ENCODE measurements at places on chromosomes 1 and 21.

DNA sequence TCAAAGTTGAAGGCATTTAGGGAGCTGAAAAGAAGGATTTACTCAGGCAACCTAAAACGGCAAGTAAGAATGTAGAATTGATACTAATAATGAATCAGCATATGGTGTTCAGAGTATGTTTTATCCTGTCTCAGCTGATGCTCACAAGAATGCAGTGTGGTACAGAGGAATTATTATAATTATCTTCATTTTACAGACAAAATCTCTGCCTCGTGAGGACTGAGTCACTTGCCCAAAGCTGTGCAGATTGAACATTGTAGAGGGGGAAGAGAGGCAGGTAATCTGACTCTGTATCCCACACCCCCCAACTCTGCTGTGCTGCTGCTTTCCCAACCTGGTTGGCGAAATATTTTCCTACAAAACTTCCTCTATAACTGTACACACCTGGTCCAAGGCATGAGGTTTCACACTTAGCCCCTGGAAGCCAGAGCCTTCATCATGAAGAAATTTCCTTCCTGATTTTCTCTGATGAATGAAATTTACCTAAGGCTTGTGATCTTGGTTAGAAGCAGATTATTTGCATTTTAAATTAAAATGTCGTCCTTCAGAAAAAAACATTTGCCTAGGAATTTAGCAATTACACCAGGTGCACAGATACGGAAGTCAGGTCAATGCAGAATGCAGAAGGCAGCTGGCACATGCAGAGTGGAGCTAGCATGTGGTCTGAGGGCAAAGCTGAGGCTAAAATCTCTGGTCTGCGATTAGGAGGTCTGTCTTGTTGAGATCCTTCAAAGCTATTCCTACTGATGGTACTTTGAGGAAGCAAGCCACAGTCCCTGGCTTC is 52.8 kb downstream of the DPT start:
- H3K36me3 ChIP-seq: no peaks in the 10 kb centered on the region
- no peaks in the 10 kb centered on the region for H3K27me3 ChIP-seq
- no peak overlapping the region for H3K4me3 ChIP-seq
- no peaks in the 10 kb centered on the region for H3K4me1 ChIP-seq
- DNase-seq: no peak

DNA sequence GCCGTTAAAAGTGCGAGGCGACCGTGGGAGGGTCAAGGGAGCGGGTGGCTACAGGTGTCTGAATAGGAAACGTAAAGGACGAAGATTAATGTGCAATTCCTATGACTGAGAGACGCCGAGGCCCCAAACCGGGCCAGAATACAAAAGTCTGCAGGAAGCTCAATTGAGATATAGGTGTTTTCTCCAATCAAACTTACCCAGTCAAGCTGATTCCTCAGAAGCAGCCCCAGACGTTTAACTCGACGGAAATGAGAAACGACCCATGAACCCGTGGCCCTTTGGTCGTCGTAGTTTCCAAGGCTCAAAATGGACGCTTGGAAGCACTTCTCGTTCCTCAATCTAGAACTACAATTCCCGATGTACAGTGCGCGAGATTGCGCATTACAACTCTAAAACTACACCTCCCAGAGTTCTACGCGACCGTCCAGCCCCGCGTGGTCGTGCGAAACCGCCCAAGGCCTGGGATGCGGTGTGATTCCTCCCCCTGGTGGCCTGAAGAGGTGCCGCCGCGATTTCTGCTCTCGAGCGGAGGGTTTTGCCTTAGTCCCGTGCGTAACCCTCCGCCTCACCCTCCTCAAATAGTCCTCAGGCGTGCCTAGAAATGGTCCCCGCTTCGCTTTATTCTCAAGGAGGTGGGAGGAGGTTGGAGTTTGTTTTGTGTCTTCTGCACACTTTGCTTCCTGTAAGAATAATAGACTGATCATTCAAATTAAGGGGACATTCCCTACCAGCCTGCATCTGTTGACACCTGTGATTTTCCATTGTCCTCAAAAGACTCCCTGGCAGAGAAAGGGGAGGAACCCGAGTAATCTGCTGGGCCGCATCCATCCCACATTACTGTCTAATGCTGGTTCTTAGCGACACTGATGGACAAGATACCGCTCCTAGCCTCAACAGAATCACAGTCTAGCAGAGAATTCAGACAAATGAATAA is at the start of gene PAFAH2:
TSS of gene PAFAH2 (minus strand) at position 236 of the 934 bp plus-strand sequence. CDS start 7,247 bp downstream, outside the sequence.
- no peaks in the 10 kb centered on the region for H3K36me3 ChIP-seq
- peaks cover 13% of the 10 kb centered on the region for H3K4me1 ChIP-seq
- peak within 1 kb of the TSS; percentile 75 for H3K4me3 ChIP-seq
- peak; percentile 99 for DNase-seq

- no peaks in the 10 kb centered on the region for H3K27me3 ChIP-seq
- peaks cover 5% of the 10 kb centered on the region for H3K4me1 ChIP-seq
- no peaks in the 10 kb centered on the region for H3K36me3 ChIP-seq
Observed at GRCh38 chr1:171480035-171480434, 5.3 kb upstream of the PRRC2C start.

GRCh38 chr1:96388421-96389310 is 332.9 kb upstream of the PTBP2 start:
- H3K4me3 ChIP-seq: no peak overlapping the region
- no peak for DNase-seq
- H3K36me3 ChIP-seq: no peaks in the 10 kb centered on the region
- no peaks in the 10 kb centered on the region for H3K4me1 ChIP-seq
- no peaks in the 10 kb centered on the region for H3K27me3 ChIP-seq

DNA sequence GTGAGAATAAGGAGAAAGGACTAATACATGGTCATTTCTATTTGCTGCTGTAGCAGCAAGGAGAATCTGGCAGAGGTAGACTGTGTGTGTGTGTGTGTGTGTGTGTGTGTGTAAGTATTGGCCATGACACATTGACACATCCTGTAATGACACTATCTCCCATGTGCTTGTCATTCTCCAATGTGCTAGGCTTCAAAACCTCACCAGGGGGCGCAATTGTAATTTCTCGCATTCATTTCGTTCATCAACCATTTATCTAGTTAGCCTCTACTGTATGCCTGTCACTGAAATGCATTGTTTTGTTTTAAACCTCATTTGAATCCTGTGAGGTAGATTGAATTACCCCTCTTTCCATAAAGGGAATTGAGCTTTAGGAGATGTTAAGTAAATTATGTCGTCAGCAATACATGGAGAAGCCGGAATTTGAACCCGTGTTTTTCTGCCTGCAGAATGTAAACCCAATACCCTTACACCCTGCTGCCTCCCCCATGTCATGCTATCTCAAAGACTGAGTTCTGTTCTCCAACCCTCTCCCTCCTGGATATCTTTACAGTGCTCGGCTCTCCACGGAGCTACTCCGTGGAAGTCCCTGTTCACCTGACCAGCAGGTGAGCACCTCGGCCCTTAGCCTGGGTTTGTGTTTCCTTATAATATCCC is 100.8 kb downstream of the UCK2 start:
- H3K36me3 ChIP-seq: no peaks in the 10 kb centered on the region
- DNase-seq: peak; percentile 57
- no peak overlapping the region for H3K27ac ChIP-seq
- no peaks in the 10 kb centered on the region for H3K4me1 ChIP-seq
- peaks cover 4% of the 10 kb centered on the region for H3K27me3 ChIP-seq

GRCh38 chr1:228212415-228212965 is 4.6 kb downstream of the OBSCN start:
- H3K27ac ChIP-seq: no peak overlapping the region
- peak overlapping the region; percentile 57 for H3K4me3 ChIP-seq
- no peaks in the 10 kb centered on the region for H3K27me3 ChIP-seq
- H3K36me3 ChIP-seq: no peaks in the 10 kb centered on the region

DNA sequence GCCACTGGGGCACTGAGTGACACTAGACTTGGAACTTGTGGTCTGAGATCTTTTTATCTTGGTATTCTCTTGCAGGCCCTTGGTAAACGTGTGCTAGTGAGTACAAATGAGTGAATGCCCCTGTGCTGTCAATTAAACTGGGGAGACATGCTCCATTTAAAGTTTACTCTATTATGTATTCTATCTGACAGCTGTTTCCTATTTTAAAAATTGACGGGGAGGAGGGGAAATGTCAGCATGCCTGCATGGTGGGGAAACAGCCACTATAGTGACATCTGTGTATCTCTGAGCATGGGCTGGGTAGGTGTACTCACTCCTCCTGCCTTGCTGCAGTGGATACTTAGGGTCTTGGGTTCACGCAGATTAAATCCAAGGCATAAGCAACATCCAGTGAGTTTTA is 59.0 kb upstream of the IKBKE start:
- no peak overlapping the region for H3K4me3 ChIP-seq
- no peak for DNase-seq
- no peaks in the 10 kb centered on the region for H3K27me3 ChIP-seq
- peaks cover 24% of the 10 kb centered on the region for H3K36me3 ChIP-seq
- no peak overlapping the region for H3K27ac ChIP-seq

- H3K36me3 ChIP-seq: no peaks in the 10 kb centered on the region
- peak overlapping the region; percentile 73 for H3K4me3 ChIP-seq
- H3K27ac ChIP-seq: no peak overlapping the region
- peaks cover 20% of the 10 kb centered on the region for H3K4me1 ChIP-seq
Observed at GRCh38 chr1:50959303-50959912, 659 bp downstream of the FAF1 start.

DNA sequence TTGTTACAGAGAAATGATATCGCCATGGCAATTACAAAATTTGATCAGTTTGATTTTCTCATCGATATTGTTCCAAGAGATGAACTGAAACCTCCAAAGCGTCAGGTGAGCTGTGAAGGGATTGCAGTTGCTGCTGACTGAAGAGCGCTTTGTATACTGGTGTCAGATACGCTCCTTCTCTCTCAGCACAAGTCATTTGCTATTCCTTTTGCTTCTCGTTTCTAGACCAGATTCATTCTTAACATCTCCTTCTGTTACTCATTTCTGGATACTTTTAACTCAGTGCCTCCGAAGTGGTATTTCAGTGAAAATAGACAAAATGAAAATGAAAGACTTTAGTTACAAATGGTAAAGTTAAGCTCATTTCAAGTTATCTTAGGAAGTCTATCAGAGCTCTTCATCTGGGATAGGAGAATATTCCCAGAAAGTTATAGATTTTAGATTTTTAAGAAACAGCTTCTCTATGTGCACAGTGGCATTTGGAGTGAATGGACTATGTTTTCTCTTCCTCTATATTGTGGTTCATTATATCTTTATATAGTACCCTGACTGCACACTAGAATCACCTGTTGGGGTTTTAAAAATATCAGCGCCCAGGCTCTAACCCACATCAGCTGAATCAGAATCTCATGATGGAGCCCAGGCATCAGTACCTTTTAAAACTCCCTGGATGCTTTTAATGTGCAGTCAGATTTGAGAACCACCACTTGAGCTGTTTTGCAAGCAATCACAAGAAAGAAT is 30.3 kb upstream of the KCNQ4 start:
- no peak overlapping the region for H3K27ac ChIP-seq
- H3K4me3 ChIP-seq: no peak overlapping the region
- no peaks in the 10 kb centered on the region for H3K4me1 ChIP-seq

DNA sequence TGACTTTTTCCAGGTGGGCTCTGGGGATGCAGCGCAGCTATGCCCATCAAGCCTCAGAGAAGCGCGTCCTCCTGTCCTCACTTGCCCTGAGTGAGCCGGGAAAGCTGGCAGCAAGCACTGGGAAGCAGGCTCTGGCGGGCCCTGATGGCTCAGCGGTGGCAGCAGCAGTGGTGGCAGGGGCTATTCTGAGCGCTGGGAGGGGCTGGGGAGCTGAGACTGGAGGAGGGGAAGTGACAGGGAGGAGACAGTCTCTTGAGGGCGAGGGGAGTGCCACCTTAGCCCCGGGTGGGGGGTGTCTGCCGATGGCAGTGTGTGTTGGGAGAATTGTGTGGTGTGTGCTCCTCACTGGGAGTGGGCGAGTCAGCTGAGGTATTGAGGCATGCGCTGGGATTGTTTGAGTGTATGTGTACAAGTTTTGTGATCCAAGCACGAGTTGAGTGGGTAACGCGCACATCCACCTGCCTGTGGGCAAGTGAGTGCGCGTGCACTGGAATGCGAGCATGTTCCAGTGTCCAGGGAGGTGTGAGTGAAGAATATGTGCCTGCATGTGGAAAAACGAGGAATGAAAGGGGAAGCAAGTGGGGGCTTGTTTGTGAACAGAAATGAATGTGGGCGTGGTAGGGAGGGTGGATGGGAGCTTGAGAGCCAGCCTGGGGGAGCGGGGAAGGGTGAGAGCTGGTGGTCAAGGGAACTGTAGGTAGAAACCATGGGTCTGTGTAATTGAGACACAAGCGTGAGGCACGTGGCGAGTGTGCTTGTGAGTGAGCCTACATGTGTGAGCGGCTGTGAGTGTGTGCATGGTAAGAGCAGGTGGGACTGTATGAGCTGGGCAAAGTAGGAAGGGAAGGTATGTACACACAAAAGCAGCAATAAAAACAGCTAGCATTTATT is 2.9 kb upstream of the FOXO6 start:
- peaks cover 25% of the 10 kb centered on the region for H3K4me1 ChIP-seq
- H3K27me3 ChIP-seq: peaks cover 2% of the 10 kb centered on the region
- no peaks in the 10 kb centered on the region for H3K36me3 ChIP-seq
- DNase-seq: no peak
- no peak overlapping the region for H3K27ac ChIP-seq

DNA sequence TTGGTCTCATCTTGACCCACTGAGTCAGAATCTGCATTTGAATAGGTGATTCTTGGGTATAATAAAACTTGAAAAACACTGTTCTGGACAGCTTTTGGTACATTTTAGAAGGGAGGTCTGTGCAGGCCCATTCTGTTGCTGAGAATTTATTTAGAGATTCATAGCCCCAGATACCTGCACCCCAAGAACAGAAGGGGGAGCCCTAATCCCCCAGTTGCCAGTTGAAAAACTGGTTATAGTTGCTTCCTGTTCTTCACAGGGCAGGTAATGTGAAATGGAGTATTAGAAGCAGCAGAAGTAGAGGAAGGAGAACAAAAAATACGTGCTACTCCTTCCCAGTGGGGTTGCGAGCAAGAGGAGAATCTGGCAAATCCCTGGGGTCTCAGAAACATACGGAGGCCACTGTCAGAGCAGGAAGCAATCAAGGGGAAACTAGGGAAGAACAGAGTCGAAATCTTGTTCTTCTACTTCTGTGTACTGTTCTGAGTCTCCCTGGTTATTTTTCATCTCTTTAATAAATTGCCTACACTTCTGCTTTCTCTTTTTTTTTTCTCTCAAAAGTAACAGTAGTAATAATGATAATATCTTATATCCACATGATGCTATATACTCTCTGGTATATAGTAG is 4.6 kb upstream of the CLCA2 start:
- peaks cover 3% of the 10 kb centered on the region for H3K4me1 ChIP-seq
- no peaks in the 10 kb centered on the region for H3K27me3 ChIP-seq
- peak; percentile 69 for DNase-seq
- no peak overlapping the region for H3K27ac ChIP-seq
- H3K36me3 ChIP-seq: no peaks in the 10 kb centered on the region

DNA sequence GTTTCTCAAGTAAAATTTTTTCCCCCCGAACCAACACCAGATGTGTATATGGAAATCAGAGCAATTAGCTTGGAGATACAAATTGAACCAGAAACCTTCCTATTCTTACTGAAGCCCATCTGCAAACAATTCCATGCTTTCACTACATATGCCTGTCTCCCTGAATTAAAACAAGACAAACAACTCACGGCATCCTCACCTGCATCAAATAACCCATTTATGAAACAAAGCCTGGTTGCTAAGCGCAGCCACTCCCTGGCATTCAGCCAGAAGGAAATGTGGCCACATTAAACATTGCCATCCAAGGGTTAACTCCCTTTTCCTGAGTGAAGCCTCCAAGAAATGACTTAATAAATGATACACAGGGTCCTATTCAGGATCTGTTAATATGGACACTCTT is 55.3 kb downstream of the APP start:
- H3K4me3 ChIP-seq: no peak overlapping the region
- peaks cover 19% of the 10 kb centered on the region for H3K4me1 ChIP-seq
- H3K36me3 ChIP-seq: peaks cover 1% of the 10 kb centered on the region
- no peak overlapping the region for H3K27ac ChIP-seq
- DNase-seq: no peak
- H3K27me3 ChIP-seq: no peaks in the 10 kb centered on the region
